Stimulated activated CD4-positive, alpha-beta T cell treated with anti-CD3 and anti-CD28 coated beads, TNF-alpha, amount 100 ng/mL, for 24 hours (primary cell): ENCODE measurements at places on chromosomes 1 and 21.

GRCh38 chr1:25914074-25914995 lies 8.1 kb upstream of the STMN1 start:
- DNase-seq = no peak

- DNase-seq = no peak
Measured at GRCh38 chr1:44681905-44682882, 7.7 kb downstream of the ARMH1 start.

- DNase-seq = no peak
Measured at GRCh38 chr1:53502641-53503432, 43.6 kb downstream of the DMRTB1 start.

GRCh38 chr1:24995661-24996060 lies 65.6 kb upstream of the RUNX3 start:
- no peak for DNase-seq

DNA sequence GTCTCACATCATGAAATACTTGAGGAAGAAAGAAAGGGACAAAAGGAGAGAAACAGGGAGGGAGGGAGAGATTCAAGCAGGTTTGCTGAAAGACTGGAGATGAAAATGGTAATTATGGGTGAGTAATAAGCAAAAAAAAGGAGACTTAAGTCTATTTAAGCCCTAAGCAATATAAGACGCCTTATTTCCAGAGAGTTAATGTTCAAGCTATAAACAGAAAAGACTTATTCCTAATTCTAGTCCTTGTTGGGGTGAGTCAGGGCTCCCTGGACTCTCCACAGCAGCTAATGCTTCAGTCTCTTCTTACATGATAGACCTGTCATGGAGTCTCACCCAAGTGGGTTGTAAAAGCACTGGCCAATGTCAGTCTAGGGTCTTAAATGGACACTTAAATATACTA lies 619.2 kb downstream of the SMYD3 start:
- no peak for DNase-seq

DNA sequence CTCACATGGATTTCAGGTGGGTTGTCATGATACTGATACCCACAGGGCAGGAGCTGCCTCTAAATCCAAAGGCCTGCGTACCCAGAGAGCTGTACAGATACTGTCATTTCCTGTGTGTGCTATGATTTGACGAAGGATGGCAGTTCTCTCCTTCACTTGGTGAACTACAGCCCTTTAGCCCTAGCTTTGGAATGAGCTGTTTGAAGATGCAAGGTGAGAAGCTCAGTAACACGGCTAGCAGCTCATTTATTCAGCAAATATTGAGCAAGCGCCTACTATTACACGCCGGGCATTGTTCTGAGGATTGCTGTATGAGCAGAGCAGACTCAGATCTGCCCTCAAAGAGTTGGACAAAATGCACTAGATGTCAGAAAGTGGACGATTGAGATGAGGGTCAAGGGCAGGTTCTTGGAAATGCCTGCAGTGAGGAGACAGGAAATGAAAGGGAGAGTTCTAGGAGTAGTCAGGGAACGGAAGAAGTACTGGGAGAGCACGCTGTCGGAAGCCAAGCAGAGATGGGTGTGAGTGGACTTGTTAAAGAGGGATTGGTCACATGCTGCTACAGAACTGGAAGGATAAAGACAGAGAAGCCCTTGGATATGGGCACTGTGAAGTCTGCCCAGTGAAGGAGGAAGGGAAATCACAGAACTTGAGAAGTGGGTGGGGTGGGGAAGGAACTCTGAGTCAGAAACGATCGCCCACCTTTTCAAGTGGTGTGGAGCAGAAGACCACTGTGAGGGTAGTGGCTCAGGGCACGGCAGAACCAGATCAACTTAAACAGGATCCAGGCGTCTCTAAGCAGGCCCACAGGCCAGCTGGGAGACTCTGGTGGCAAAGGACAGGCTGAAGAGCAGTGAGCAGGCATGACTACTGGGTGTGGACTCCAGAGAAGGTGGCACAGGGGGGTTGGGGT lies 7.1 kb downstream of the PTGFRN start:
- DNase-seq = no peak

DNA sequence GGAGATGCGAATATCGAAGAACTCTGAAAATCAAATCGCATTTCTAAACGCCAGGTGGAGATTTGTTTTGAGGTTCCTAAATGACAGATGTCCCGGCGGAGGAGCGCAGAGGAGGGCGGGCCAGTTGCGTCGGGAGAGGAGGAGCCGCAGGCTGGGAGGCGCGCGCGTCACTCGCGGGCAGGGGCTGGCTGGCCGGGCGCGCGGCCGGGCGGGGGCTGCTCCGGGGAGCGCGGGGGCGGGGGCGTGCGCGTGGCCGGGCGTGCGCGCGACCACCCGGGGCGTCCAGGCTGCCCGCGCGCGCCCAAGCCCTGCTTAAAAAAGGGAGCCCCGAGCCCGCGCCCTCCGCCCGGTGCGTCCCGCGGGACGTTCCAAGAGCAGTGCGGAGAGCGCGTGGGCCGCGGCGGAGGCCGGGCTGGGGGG lies 47.3 kb downstream of the H3-3A start:
- DNase-seq = peak; percentile 69

GRCh38 chr1:70809069-70809468 lies 238.5 kb downstream of the PTGER3 start:
- no peak for DNase-seq

- DNase-seq = no peak
Measured at GRCh38 chr1:76933847-76934815, 66.9 kb downstream of the ST6GALNAC5 start.

DNA sequence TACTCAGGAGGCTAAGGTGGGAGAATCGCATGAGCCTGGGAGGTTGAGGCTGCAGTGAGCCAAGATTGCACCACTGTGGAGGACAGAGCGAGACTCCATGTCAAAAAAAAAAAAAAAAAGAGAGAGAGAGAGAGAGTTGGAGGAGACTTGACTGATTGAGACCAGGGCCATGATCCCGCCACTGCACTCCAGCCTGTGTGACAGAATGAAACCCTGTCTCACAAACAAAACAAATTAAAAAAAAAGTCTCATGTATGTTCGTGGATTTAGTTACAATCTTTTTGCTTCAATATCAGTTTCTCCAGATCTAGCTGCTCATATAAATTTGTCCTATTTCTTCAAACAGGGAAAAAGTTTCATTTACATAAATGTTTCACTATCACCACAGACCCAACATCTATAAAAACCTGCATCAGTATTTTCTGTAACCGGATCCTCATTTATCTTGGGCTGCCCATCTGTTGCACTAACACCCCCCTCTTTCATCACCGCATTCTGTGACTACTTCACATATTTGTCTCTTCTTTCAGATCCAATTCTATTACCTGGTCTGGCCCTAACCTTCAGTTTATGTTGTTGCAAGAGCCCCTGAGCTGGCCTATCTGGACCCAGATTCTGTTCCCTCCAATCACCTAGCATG lies 127.0 kb downstream of the GREM2 start:
- no peak for DNase-seq

DNA sequence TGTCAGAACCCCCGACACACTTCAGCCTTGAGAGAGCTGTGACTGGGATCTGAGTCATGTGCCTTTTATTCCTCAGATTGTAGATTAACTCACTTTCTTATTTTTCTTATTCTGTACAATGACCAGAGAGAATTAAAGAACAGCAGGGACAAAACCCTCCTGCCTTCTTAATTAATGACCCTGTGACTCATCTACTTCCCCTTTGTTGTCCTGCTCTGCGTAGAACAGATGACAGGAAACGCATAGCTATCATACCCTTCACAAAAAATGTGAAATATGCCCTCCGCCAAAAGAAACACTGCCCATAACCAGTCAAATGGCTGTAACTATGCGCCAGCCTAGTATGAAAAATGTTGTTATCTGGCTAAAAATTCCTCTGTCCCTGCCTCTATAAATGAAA lies 9.1 kb upstream of the PADI2 start:
- no peak for DNase-seq

DNA sequence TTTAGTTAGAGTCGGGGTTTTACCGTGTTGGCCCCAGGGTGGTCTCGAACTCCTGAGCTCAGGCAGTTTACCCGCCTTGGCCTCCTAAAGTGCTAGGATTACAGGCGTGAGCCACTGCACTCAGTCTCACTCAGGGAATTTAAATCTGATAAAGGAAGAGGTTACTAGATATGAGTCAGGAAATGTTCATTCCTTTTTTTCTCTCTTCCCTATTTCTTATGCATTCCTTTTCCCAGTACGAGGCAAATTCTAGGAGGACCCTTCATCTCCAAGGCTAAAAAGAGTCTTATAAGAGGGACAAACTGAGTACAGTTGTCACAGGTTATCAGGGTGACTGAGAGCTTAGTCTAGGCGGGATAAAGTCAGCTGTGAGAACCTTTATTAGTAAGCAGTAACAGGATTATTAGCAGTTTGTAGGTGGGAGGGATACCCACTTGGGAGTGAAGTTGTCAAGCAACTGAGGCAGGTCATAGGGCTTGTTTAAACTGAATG lies 9.1 kb downstream of the MACF1 start:
- DNase-seq = no peak

GRCh38 chr1:204337583-204337982 lies 22.1 kb downstream of the PLEKHA6 start:
- no peak for DNase-seq

- DNase-seq = no peak
Measured at GRCh38 chr1:107949467-107950253, 15.3 kb downstream of the VAV3 start.

DNA sequence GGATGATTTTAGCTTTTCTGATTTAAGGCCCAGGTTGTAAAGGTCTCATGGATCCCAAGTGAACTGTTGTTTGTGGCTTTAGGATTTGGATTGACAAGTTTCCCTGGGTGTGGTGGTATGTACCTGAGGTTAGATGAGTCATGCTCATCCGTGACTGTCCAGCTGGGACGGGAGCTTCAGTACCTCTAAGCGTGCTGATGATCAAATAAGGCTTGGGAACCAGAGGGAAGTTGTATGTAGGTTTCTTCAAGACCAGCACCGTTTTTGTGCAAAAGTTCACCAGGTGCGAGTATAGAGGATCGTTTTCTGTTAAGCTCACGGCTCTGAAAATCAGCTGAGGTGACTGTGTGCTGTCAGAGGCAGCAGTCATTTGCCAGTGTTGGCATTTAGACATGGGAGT lies 19.8 kb downstream of the PLA2G2E start:
- DNase-seq = no peak

DNA sequence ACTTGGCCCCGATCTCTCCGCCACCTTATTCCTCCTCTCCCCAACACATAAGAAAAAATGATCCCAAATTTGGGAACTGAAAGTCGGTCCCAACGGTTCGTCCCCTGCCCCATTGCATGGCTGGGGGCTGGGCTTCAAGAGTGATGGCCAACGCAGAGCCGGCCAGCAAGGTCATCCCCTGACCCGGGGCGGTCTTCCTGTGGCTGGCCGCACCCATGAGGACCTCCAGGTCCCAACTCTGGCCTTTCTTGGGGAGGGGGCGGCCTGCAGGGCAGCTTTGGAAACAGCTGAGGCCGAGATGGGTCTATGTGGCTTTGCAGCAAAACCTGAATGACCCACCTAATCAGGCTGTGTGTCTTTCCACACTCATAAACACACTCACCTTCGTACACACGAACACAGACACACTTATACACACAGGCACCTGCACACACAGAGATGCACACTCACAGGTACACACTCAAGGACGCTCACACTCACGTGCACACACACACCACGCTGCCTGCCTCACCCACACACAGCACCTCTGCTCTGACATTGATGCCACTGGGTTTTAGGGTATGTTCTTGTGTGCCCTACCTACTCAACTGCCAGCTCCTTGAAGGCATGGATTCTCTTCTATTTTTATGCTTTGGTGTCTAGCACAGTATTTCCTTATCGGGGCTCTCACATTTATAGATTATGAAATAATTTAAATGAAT lies 562 bp downstream of the DYNLT5 start:
- DNase-seq = no peak

- no peak for DNase-seq
Measured at GRCh38 chr1:55640708-55641473, 425.7 kb upstream of the USP24 start.

- no peak for DNase-seq
Measured at GRCh38 chr1:232292239-232292638, 337.7 kb downstream of the SIPA1L2 start.

DNA sequence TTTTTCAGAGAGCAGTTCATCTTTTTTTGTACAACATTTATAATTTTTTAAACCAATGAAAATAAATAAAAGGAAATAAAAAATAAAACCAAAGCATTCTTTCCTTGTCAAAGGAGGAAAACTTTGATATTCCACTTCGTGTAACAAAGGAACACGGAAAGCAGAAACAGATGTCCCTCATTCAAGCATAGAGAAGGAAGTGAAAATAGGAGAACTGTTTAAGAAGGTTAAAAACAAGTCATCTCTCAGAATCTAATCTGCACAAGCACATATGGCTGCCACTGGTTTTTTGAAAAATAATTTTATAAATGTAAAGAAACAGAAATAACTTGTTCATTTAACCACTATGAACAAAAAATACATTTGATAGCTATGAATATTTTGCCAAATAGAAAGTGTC lies 35.9 kb upstream of the ZNF644 start:
- DNase-seq = no peak

DNA sequence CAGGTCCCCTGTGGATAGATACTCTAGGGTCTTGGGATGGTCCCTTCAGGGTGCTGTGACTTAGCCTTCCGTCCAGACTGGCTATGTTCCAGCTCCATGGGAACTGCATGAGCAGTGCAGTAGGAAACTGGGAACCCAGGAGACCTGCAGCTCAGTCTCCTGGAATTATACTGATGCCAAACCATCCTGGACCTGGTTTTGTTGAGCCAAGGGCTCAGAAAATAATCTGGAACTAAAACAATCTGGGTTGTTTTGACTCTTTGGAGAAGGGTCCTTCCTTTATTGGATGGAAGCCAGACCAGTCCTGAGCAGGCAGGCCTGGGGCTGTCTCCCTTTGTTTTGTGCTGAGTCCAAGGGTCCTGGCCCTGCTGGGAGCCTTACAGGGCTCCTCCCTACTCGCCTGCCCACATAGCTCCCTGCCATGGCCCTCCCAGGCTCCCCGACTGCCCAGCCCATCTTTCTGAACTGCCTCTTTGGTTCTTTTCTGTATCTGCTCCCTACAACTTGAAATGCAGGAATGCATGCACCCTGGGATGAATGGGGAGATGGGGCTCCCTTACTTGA lies 1.2 kb downstream of the IPO13 start:
- DNase-seq = no peak

GRCh38 chr1:150093805-150094204 lies 26.2 kb downstream of the VPS45 start:
- no peak for DNase-seq

DNA sequence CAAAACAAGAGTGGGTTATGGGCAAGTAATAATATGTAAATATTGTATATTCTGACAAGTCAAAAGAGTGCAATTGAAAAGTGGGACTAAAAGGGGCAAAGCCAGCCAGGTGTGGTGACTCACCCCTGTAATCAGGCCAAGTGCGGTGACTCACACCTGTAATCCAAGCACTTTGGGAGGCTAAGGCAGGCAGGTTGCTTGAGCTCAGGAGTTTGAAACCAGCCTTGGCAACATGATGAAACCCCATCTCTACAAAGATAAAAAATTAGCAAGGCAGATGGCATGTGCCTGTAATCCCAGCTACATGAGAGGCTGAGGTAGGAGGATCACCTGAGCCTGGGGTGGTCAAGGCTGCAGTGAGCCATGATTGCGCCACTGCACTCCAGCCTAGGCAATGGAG lies 304.0 kb downstream of the HHIPL2 start:
- DNase-seq = no peak
